ENCODE measurements at places on chromosomes 1 and 21.
A peak's percentile ranks its signal among the peaks of the same experiment; 100 is the strongest.

DNA sequence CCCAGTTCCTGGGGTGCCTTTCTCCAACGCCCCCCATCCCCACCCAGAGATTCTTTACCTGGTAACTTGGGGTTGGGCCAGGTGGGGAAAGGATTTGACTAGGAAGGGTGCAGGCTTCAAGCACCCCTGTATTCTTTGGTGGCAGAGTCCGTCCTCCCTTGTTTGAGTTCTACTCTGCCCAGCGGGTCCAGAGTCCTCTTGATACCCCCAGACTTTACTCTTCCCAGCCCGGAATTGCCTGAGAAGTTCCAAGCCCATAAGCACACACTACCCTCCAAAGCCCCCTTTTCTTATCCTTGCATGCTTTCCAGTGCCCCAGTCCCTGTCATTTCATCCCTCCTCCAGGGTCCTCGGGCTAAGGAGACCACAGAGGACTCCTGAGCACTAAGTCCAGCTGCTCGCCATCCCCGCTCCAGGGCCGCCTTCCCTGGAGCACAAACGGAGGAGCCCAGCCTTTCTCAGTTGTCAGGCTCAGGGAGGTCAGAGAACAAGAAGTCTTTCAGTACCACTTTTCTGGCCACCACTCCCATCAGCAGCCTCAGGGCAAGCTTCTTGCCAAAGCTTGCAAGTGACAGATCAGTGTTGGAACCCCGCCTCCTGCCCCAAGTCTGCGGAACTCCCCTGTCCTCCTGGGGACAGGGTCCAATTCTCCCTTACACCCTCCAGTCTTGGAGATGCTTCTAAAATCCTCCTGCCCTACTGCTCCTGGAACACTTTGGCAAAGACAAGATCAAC, 12.2 kb downstream of the SLC45A3 start:
- DNase-seq = no peak

- no peak for DNase-seq
These were observed 38.3 kb downstream of the CAMSAP2 start for GRCh38 chr1:200776949-200777348.

DNA sequence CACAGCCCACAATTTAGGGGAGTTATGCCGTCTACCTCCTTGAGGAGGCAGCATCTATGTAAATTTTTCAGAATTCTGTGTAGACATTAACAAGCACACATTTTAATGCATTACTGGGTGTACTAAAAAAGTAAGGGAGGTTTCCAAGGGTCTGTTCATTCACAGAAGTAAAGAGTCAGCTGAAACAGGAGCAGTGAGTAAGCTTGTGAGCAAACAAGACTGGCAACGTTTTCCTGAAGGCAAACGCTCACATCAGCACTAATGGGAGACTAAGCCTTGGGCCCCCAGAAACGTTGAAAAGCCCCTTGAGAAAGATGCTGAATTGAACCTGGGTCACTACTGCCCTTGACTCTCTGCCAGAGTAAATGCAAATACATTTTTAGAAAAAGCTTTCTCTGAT, 25.7 kb downstream of the RPRD2 start:
- no peak for DNase-seq

GRCh38 chr1:151853411-151853943, at the start of gene THEM5:
Gene THEM5, minus strand, starts transcription at chr1:151853712. Its CDS starts 147 bp downstream, at chr1:151853565.
- no peak for DNase-seq

- DNase-seq = no peak
These were observed 2.9 kb upstream of the RBBP5 start for GRCh38 chr1:205124726-205125125.

DNA sequence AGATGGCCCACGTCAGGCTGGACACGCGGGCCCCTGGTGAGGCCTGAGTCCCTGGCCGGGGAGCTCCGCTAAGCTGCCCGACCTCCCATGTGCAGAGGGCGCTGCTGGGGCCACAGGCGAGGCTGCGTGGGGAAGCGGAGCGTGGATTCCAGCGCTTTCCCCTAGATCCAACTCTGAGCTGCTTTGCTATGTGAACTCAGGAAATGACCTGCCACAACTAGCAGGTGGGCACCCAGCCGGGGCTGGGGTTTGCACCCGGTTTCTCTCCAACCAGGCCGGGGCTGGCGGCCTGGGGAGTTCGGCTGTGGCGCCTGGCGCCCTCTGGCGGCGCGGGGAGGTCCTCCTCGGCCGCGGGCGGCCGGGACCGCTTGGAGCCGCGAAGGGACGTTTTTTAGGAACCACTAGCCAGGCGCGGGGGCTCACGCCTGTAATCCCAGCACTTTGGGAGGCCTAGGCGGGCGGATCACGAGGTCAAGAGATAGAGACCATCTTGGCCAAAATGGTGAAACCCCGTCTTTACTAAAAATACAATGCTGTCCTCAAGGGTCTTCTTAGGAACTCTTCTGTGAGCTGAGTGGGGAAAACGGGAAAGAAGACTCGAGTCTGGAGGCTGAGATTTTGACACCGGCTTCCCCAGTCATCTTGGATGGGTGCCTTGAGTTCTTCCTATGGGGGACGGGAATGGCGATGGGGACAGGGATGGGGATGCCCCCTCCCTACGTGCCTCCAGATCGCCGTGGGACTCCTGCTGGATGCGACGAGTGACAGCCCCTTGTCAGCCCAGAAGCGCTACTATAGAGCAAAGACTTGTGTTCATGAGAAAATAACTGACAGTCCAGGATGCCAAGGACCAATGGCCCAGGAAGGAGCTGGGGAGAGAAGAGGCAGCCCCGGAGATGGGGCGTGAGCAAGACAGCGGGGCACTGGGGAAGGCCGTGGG, 12.6 kb downstream of the PYCR2 start:
- peak; percentile 63 for DNase-seq
